ENCODE measurements at places on chromosomes 7 and 10.

DNA sequence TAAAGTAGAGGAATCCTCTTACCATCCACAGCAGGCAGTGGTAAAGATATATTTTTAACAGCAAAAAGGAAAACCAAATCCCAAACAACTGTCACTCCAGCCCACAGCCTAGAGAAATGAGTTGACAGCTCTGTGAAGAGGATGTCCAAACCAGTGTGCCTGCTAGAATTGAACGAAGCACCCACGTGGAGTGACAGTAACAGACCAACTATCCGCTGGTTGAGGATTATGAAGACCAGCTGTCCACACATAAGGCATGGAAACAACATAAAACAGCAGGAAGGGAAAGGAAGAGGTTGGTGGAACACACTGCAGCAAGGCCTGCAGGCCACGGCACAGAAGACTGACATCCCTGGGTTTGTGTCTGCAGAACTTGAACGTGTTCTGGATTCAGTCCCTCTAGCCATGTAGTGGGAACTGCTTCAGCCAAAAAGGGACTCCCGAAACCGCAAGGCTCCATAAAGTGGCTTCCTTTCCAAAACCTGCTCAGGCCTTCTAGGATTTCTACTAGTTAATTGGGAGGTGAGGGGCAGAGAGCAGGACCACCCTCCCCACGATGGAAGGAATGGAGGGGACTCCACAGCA, 324.4 kb downstream of the BICC1 start:
- no peak for DNase-seq

DNA sequence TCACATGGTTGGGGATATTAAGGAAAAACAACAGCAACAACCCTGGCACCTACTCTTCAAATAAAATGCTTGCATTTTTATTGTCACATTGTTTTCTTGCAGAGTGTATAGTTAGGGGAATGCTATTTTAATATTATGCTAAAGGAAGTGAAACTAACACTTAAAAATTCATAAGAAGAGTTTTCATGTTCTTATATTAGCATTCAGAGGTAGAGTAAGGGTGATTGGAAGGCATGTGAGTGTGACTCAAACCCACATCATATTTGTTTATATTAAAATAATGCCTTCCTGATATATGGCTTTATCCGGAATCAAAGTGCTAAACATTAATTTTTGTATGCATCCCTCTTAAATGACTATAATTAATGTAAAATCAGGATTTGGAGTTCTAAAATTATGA, 59.8 kb upstream of the TES start:
- DNase-seq = no peak

- DNase-seq = peak; percentile 30
Measured at GRCh38 chr10:124560377-124561105, 98.9 kb downstream of the LHPP start.

DNA sequence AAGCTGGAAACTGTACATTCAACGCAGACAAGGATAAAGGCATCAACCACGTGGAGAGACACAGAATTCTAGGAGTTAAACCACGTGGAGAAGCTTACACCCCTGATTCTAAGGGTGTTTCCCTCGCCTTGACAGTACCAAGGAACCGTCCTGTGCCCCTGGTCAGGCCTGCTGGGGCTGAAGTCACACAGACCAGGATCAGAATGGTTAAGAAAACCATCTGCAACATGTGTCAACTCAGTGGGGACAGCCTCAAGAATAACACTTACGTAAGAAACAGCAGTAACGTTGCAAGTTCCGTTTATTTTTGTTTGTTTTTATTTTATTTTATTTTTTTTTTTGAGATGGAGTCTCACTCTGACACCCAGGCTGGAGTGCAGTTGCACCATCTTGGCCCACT, 55.6 kb downstream of the CHST15 start:
- no peak for DNase-seq

GRCh38 chr7:100626530-100627237, 14.3 kb downstream of the MOSPD3 start:
- peak; percentile 78 for DNase-seq

DNA sequence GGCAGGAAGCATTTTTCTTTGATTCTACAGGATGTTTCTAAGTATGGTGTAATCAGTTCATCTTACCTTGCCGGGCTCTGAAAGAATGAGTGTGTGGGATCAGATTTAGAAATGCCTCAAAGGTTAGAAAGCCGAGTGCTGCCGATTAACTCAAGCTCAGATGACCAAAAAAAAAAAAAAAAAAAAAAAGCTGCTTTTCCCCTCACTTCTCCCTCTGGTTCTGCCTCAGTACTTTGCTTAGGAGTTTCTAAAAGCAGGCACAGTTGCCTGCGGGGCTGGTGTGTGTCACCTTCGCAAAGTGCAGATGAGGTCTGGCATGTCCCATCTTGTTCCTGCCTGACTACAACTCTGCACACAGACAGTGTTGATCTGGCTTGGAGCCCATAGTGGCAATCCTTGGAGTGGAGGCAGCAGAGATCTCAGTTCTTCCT, 47.0 kb downstream of the KIAA1217 start:
- DNase-seq = no peak

GRCh38 chr7:70410134-70410750, 721.7 kb upstream of the GALNT17 start:
- DNase-seq = no peak
